Stimulated activated CD8-positive, alpha-beta memory T cell treated with anti-CD3 and anti-CD28 coated beads, Interleukin-15, amount 100 ng/mL, for 48 hours (primary cell): ENCODE measurements at places on chromosomes 12 and 14.

- no peak for DNase-seq
Measured at GRCh38 chr12:64740646-64741045, 18.6 kb downstream of the GNS start.

DNA sequence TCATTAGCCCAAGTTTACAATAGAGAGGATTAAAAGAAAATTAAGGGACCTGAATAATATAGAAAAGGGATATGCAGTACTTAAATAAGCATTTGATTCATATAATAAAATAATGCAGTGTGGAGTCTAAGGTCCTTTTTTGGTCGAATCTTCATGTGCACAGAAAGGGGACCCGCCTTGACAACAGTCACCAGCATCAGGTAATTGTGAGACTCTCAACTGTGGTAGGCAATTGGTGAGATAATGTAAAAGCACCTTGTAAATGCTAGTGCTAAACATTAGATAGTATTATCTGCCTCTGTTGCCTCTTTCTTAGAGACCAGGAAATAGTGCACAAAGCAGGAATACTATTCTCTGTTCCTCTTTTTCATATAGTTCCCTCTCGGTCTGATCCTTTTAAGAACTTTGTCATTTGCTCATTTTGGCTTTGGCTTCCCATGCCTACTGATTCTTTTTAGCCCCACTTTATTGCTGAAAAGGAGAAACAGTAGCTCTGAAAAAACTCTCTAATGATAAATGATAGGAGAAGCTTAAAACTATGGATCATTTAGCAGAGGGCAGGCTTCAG is 17.5 kb downstream of the CHPT1 start:
- no peak for DNase-seq

GRCh38 chr14:97074856-97075255 is 277.7 kb downstream of the VRK1 start:
- DNase-seq, result no peak

DNA sequence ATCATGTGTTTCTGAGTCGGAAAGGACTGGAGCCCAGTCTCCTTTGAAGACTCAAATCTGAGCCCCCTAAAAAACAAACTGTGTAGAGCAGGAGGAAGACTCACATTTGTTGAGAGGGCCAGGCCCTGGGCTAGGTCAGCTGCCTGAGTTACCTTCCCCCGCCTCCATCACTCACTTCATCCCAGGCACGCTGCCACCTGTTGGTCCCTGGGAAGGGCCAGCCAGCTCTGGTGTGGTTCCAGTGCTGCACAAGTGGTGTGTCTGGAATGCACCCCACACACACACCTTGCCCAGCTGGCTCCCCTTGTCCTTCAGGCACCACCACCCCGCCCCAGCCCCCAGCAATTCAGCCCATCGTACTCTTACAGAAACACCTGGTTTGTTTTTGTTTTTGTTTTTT is 9.0 kb downstream of the MVK start:
- DNase-seq, result no peak

GRCh38 chr14:22737052-22737451 is 29.4 kb upstream of the OXA1L start:
- peak; percentile 42 for DNase-seq

- no peak for DNase-seq
Measured at GRCh38 chr14:23544511-23545447, 6.8 kb downstream of the ZFHX2 start.

- no peak for DNase-seq
Measured at GRCh38 chr14:51609251-51609954, 42.3 kb upstream of the FRMD6 start.

DNA sequence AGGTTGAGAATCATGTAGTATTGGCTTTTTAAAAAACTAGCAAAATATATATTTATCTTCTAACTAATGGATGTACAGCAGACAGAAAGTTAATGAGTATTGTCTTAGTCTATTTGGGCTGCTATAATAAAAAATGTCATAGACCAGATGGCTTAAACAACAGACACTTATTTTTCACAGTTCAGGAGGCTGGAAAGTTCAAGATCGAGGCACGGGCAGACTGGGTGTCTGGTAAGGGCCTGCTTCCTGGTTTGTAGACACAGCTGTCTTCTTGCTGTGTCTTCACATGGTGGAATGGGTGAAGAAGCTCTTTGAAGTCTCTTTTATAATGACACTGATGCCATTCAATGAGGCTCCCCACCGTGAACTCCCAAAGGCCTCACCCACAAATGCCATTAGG is 70.1 kb upstream of the KRR1 start:
- DNase-seq, result no peak

- DNase-seq, result no peak
Measured at GRCh38 chr14:100012478-100013327, 52.5 kb upstream of the EVL start.

- DNase-seq, result no peak
Measured at GRCh38 chr14:95442016-95442632, 74.3 kb downstream of the SYNE3 start.

- no peak for DNase-seq
Measured at GRCh38 chr12:53626702-53627169, 554 bp upstream of the ATF7 start.

DNA sequence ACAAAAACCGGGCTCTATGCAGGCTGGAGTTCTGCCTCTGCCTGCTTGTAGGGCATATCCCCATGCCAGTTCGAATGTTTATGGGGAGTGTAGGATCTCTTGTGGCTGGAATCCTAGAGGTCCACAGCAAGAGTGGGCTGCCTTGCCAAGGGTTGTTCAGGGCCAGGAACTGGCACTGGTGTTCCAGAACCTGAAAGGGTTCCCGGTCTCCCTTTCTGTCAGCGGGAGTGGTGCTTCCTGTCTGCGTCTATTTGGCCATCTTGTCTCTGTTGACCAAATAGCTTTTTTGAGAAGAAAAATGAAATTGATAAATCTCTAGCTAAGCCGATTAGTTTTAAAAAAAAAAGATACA is 17.8 kb downstream of the OLR1 start:
- DNase-seq, result no peak

DNA sequence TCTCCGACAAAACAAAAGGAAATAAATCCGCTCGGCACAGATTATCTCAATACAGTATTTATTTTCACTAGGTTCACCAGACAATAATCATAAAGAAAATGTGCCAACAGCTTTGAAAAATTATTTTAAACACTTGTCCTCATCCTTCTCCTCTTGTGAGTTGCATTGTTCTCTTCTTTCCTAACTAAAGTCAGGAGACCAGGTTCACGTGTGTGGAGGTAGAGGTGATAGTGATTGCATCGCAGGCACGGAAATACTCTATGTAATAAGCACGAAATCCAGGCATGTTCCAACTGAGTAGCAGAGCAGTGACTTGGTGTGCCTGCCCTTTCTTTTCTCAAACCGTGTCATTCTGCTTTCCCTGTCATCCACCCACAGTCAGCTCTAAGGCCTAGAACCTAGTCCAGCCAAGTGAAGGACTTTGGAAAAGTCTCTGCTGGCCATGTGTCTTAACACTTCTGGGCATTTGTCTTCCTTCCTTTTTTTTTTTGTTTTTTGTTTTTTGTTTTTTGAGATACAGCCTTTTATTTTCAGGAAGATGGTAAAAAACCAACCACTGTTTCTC is 939 bp upstream of the SEL1L start:
- DNase-seq, result no peak

DNA sequence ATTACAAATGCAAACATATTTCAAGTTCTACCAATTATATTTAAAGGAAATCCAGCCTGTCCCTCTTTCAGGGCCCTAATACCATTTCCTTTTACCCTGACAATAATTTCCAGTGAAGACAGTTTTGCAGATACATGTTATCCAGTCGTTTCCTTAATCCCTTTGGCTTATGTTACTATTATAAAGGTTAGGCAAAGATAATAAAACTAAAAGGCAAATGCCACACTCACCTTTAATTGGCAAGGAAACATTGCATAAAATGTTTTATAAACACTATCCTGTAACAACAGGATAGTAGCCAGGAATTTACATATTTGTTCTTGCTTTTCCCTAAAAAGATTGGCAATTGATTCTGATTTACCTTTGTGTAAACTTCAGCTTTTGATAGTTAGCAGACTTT is 168.7 kb downstream of the AEBP2 start:
- no peak for DNase-seq

GRCh38 chr12:42182394-42182793 is 37.7 kb upstream of the GXYLT1 start:
- no peak for DNase-seq

DNA sequence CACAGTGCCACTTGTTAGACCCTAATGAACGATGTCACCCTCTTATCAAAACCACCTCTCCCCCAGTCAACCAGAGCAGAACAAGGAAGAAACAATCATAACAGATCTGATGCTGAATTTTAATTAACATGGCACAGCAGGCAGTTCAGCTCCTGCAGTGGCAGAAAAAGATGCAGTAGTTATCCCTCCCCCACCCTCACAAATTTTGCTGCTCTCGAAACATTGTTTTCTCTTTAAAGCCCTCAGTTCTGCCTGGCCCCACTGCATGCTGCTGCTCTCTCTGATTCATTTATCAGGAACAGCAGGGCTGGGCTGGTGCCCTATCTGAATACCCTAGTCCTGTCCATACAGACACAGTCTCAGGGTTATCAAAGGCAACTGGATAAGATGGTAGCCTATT is 12.2 kb downstream of the CCDC175 start:
- no peak for DNase-seq

DNA sequence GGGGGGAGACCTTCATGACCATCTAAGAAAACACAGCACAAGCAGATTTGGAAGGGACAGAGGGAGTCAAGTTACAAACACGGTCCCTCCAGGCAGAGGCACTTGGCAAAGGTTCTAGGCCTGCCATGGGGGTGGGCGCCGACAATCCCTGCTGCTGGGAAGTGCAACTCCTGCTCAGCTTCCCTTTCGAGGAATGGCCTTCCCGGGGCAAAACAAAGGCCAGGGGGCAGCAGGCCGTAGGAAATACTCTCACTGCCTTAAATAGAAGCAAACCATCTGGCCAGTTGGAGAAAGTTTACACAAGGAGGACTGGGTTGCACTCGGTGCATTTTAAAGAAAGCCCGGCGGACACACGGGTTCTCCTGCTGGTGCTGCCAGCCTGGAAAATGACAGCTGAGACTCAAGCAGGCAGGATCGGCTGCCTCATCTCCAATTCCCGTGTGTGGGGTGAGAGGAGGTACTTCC is 65.8 kb downstream of the ITPK1 start:
- DNase-seq, result no peak

- no peak for DNase-seq
Measured at GRCh38 chr12:12564911-12565310, 2.2 kb upstream of the DUSP16 start.

- DNase-seq, result no peak
Measured at GRCh38 chr12:32399370-32400113, at the start of gene FGD4. TSS of gene FGD4 (plus strand) at chr12:32399558.

DNA sequence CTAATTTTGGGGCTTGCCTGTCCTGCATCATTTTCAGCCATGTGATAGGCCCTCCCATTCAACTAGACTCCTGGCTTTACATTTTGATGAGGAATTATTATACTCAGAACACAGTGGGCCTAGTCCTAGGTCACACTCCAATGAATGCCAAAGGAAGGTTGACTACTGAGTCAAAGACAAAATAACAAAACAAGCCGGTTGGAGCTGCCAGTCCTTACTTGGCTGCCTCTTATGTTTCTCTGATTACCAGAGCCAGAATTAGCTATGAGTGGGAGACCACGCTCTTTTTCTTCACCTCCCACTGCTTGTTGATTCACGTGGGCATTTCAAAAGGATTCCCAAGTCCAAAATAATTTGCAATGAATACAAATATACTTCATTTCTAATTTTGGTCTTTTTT is 78.1 kb upstream of the USP44 start:
- no peak for DNase-seq

GRCh38 chr14:24959791-24960331 is 90.1 kb downstream of the STXBP6 start:
- no peak for DNase-seq

DNA sequence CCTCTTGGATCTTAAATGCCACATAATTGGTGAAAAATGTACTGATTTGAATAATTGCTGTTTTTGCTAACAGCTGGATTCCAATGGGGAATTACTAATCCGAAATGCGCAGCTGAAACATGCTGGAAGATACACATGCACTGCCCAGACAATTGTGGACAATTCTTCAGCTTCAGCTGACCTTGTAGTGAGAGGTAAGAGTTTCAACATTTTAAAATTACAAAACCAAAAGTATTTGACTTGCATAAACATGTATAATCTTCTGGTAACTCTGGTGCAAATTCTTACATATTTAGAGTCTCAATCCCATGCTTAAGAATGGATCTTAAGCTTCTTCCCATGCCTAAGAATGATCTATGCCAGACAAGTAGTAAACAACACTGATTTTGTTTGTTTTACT is 229.1 kb upstream of the PDZRN4 start:
- no peak for DNase-seq

DNA sequence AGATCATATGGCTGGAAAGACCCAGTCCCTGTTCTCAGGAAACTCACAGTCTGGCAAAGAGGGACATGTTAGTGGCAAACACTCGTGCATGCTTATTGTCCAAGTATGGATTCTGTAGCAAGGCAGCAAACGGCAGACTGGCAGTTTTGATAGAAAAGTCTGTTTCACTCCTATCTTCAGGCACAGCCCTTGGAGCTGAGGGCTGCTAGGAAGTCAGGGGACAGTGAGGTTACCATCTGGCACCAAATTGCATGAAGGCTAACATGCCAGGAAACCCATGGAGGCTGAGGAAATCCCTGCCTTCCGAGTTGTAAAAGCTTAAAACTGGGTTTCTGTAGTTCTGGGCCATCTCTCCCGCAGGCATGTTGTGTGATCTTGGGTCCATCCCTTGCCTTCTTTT is 32.9 kb downstream of the CALM1 start:
- DNase-seq, result no peak

DNA sequence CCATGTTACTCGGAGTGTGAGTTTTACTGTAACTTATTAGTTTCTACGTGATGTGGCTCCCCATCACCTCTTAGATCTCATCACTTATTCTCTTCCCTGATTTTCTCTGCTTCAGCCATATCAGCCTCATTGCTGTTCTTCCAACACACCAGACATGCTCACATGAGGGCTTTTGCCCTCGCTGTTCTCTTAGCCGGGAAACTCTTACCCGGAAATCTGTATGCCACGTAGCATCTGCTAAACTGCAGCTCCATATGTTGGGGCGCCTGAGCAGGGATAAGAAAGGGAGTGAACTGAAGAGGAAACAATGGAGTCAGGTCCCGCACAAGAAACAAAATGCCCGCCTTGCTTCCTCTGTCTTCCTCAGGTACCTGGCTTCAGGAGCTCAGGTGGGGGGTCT is 16.6 kb downstream of the SMUG1 start:
- no peak for DNase-seq

GRCh38 chr12:113315358-113315757 is 19.6 kb downstream of the SLC8B1 start:
- DNase-seq, result no peak

DNA sequence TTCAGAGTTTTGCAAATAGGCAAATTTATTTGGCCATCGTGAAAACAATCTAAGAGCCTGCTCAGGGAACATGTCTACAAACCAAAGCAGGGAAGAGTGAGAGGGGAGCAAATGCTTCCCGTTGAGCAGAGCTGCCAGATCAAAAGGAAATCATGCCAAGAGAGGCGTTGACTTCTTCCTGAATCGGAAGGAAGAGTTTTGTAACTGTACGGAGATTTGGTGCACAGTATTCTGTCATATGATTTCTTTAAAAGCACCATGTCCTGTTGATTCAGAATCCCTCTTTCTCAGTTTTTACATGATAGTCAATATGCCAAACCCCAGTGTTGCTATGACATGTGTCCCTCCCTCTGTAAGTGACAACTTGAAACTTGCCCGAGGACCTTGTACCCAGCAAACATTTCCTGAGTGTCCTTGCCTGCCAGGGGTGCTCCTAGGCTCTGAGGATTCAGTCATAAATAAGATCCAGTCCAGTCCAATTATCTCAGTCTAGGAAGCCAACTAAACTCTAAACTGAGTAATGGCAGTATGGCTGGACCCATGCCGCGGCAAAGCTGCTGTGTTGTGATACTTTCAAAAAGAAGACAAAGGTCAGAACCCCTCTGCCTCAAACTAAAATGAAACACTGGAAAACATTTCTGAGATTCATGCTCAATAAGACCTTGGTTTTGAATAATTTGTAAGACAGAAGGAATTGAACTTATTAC is 300.1 kb upstream of the FKBP4 start:
- no peak for DNase-seq
